Left ventricle myocardium inferior (tissue), 1 donor: ENCODE measurements at places on chromosomes 13 and 19.

DNA sequence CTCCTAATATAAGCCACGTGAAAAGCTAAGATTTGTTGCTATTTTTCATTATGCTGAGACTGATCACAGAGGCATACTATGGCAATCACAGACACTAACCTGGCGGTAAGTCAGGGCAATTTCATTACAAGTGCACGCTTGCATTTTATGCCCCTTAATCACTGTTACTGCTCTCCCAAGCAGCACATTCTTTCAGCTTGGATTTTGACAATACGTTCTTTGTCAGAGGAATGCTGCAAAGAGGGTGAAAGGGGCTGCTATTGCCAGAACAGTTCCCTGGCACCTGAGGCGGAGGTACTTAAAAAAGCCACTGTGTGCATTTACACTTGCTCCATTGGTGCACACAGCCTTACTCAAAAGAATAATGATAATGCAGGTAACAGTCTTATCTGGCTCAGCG is 346.6 kb downstream of the RFC3 start:
- no peak for DNase-seq

DNA sequence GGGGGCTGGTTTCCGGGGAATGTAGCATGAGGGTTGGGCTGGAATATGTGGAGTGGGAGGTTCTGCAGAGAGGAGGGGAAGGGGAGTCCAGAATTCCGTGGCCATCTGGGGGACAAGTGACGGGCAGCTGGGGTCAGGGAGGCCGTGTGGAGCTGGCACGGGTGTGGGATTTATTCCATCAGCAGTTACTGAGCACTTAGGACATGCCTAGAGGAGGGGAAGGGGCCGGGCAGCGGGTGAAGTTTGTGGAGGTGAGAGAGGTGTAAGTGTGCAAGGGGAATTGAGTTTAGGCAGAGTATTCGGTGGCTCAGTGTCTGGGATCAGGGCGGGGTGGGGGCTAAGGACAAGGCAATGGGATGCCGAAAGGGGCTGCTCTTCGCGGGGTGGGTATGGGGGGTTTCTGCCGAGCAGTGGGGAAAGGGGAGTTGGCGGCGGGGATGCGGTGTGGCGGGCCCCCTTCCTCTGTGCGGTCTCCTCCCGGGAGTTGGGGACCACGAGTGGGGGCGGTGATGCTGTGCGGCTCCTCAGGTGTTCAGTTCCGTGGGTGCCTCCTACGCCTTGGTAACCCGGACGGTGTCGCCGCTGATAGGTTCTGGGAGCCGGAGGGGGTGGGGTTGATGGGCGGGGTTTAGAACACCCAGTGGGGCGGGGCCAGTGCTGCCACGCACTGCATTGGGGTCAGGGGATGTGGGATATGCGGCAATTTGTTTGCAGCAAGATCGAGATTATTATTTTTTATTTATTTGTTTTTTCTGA is 5.4 kb downstream of the CCDC61 start:
- DNase-seq = peak; percentile 33

DNA sequence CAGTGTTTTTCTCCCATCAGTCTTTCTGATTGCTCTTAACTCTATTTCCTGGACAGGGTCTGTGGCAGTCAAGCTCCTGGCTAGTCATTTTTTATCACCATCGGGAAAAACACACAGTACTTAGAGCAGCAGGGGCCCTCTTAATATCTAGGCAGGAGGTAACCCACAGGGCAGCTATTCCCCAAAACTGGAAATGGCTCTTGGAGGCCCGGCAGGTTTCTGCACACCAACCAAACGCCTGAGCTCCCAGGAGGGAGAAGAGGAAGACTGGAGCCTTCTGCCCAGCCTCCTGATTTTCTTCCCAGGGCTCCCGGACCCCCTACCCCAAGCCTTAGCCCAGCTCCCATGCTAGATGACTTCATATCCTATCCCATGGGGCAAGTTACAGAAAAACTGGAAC is 49.3 kb upstream of the VSTM2B start:
- DNase-seq = no peak

DNA sequence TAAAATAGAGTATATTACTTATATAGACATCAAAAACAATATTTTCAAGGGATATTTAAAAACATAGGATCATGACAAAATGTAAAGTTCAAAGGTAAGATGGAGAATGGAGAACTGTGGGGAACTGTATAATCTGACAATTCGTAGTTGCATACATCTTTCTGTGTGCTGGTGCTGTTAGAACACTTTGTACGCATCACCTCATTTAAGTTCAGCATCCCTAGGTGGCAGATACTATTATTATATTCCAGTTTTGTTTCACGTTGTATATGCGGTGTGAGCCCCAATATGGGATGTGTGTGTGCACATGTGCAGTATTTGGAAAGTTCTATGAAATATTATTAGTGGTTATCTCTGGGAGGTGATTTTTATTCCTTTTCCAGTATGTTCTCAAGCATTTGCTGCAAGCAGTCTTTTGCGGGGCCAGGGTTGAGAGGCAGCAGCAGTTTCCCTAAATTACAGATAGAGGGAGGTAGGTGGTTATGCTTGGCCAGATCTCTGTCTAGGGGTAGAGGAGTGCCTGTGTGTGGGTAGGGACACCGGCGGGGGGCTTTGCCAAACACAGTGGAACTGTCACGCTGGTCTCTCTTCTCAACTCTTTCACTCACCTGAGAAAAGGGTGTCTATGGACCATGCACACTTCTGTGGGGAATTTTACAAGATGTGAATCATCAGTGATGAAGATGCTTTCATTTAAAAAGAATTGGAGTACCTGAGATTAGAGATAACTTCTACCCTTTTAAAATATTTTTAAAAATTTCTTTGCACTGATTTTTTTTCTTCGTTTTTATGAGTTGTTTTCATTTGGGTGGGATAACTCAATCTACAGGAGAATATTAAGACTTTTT is 55.6 kb upstream of the ALOX5AP start:
- no peak for DNase-seq

DNA sequence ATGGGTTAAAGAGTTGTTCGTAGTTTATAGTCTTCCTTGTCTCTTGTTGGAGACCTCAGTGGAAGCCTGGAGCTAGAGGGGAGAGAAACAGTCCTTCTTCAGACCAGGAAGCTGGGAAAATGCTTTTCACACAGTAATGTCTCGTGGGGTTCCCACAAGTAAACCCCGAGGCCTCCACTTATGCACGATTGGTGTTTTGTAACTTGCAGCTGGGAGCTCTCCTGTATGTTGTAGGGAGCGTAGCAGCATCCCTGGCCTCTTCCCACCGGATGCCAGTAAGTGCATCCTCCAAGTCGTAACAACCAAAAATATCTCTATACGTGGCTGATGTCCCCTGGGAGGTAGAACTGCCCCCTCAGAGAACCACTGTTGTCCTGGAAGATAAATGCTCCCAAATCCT is 3.5 kb downstream of the CHAF1A start:
- no peak for DNase-seq

GRCh38 chr13:77584106-77584505 is 48.6 kb downstream of the SCEL start:
- no peak for DNase-seq

DNA sequence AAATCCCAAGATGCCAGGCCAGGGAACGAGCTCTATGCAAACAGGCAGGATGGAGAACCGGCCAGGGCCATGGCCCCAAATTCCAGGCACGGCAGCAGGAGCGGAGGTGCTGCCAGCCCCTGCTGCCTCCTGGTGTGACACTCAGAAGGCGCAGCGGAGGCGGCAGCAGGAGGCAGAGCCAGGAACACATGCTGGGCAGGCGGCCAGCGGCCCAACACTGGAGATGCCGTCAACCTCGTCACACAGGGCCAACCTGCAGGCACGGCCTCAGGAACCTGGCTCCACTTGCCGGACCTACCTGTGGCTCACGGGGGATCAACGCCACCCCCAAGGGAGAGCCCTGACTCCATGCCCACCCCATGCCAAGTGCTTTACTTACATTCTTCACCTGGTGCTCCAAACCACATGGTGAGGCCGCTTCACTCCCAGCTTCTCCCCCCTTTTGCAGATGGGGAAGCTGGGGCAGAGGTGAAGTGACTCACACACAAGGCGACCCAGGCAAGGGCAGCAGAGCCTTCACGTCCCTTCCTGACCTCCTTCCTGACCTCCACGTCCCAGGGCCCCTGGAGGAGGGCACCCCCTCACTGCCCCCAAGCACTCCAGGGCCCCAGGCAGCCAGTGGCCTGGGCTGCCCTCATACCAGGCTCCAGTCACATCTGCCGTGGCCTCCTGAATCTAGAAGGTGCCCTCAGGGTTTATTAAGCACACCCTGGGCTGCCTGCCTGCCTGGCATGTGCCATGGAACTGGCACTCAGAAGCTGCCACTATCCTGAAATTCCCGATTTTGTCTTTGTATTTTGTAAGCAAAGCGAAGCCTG is 43.5 kb downstream of the GGACT start:
- peak; percentile 46 for DNase-seq

DNA sequence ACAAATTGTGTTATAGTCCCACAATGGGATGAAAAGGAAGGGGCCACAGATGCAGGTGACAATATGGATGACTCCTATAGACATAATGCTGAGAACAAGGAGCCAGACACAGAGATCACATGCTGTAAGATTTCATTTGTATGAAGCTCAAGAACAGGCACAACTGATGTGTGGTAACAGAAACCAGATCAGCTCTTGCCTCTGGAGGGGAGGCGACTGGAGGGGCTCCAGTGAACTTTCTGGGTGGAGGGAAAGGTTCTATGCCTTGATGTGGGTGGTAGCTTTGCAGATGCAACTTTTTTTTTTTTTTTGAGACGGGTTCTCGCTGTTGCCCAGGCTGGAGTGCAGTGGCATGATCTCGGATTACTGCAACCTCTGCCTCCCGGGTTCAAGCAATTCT is 6.0 kb upstream of the RABAC1 start:
- no peak for DNase-seq

GRCh38 chr13:31631746-31632145 is 107.6 kb upstream of the RXFP2 start:
- DNase-seq = no peak

DNA sequence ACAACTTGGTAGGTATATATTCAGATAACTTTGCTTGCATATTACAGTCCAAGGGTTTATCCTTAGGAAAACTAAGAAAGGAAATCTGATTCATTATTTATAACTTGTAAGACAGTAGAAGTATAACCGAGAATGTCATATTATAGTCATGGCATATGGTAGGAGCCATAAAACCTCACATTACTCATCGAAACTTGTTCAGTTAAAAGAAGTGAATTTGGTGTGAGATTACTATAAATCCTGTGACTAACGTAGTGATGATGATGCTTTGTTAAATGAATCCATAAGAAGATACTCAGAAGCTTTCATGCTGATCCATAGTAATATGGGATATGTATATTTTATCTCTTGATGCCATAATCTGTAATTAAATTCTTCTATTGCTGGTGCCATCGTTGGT is 57.3 kb downstream of the MTUS2 start:
- DNase-seq = no peak

GRCh38 chr19:5075597-5075996 is 106.7 kb downstream of the KDM4B start:
- DNase-seq = no peak

DNA sequence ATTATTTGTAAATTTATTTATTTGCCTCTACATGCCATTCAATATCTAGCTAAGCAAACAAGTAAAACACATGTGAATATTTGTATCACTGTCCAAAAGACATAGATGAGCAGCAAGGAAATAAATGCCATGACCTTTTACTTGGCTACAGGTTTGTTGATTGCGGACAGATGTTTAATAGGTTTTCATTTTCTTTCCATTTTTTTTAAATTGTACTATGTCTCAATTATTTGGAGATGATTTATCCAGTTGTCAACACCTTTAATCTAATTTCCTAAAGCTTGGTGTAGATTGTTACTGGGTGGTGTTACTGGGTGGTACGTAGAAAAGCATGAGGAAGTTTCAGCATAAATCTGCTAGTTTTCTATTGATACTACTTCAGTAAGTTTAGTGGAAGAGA is 560.6 kb upstream of the SPRY2 start:
- DNase-seq = no peak

- no peak for DNase-seq
Measured at GRCh38 chr13:28268800-28269223, 130.5 kb downstream of the PAN3 start.
